ENCODE measurements at places on chromosomes 7 and 10.

GRCh38 chr7:56083150-56083785 lies 9.5 kb downstream of the PHKG1 start:
- DNase-seq = no peak

- DNase-seq = no peak
These were observed 68.3 kb upstream of the SMNDC1 start for GRCh38 chr10:110373059-110373458.

- DNase-seq = no peak
These were observed 72.8 kb downstream of the FGFR2 start for GRCh38 chr10:121525251-121526134.

DNA sequence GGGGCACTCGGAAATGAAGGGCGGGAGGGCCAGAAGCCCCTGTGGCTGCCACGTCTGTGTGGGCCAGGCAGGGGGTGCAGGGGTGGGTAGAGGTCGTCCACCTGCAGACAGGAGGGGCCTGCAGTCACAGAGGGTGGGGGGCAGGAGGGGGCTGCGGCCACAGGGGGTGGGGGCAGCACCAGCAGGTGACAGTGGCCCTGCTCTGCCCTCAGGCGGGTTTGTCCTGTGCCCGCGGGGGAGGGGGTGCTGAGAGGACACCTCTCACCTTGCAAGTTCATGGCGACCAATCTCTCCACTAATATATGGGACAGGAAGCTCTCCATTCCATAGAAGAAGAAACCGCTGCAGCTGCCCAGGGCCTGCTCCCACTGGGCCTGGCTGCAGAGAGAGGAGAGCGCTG lies 26.6 kb upstream of the NKX6-2 start:
- DNase-seq = no peak

DNA sequence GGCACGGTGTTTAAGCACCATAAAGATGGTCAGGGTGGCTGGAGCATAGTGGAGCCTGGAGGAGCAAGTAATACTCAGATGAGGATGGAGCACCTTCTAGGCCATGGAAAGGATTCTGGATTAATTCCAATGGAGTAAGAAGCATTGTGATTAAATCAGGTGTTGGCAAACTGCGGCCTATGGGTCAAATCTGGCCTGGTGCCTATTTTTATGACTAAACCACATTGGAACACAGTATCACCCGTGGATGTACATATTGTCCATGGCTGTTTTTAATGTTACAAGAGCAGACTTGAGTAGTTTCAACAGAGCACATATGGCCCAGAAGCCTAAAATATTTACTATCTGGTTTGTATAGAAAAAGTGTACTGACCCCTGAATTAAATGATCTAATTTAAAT lies 49.9 kb upstream of the TMEM248 start:
- no peak for DNase-seq

GRCh38 chr10:654647-654996 lies 34.8 kb downstream of the DIP2C start:
- DNase-seq = no peak

GRCh38 chr7:112080978-112081377 lies 125.2 kb downstream of the DOCK4 start:
- DNase-seq = no peak

GRCh38 chr7:35694161-35694783 lies 663 bp downstream of the HERPUD2 start:
- no peak for DNase-seq

DNA sequence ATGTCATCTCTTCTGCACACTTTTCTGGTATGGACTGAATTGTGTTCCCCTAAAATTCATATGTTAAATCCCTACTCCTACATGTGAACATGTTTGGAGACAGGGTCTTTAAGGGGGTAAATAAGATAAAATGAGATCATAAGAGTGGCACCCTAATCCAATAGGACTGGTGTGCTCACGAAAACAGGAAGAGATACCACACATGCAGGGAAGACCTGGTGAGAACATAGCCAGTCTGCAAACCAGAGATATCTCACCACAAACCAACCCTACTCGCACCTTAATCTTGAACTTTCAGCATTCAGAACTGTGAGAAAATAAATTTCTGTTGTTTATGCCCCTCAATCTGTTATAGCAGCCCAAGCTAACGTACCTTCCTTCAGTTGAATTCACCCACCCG lies 51.8 kb downstream of the VWDE start:
- no peak for DNase-seq

- DNase-seq = no peak
These were observed 6.4 kb upstream of the PRKRIP1 start for GRCh38 chr7:102389810-102390209.

DNA sequence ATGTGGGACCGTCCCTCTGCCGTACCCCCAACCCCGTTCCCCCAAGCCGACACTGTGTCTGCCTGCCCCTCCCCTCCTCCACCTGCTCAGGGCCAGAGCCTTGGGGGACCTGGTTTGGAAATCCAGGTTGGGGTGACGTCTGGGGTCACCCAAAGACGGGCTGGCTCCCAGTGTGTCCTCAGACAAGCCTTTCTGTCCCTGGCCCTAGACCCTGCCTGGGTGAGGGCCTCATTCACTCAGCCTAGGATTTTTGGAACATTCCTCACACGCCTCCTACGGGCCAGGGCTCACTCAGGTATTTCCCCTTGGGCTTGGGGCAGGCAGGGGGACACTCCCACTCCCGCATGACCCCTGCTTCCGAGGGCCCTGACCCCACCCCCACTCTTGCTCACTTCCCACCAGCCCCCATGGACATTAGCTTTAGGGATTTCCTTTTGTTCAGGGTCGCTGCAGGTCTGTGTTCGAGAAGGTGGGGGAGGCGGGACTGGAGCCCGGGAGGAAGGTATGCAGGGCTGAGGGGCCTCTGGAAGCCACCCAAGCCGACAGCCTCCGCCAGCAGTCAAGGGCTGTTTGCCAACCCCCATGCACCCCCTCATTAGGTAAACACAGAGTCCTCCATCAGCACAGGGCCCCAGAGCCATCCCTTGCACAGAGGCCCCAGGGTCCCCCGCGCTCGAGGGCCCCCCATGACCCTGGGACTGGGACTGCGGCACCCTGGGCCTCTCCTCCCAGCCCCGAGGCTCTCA lies 35.1 kb downstream of the PDGFA start:
- no peak for DNase-seq

- DNase-seq = no peak
These were observed 5.7 kb downstream of the MTURN start for GRCh38 chr7:30140456-30140855.

DNA sequence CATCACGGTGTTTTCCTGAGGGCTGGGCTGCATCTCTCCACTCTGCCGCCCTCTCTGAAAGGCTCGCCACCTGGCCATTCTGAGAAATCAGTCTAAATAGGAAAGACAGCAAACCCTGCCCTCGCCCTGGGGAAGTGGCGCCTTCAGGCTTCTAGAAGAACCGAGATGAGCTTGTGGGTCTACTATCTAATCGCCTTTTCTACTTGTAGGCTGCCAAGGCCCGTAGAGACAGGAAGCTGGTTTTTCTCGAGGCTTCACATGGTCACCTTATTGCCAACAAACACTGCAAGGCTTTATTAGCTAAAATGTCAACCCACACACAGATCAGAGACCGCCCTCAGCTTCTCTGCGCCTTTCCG lies 21.4 kb downstream of the LAT2 start:
- no peak for DNase-seq

- no peak for DNase-seq
These were observed 41.0 kb upstream of the SAMD8 start for GRCh38 chr10:75070476-75070875.

DNA sequence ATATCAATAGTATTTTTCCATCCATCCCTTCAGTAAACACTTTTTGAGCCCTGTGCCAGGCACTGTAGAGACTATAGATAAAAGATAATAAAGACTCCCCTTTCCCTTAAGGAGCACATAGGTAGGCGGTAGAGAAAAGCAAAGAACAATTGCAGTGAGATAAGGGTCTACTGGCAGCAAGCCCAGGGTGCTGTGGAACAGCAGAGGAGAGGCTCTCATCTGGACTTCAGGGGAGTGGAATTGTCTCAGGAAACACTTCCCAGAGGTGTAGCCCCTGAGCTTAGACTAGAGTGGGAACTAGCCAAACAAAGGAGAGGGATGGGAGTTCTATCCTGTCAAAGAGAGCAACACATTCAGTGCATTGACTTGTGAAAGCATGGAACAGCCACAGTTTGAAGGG lies 102.0 kb downstream of the NRF1 start:
- DNase-seq = no peak

GRCh38 chr10:10658172-10658785 lies 359.4 kb upstream of the CELF2 start:
- no peak for DNase-seq

DNA sequence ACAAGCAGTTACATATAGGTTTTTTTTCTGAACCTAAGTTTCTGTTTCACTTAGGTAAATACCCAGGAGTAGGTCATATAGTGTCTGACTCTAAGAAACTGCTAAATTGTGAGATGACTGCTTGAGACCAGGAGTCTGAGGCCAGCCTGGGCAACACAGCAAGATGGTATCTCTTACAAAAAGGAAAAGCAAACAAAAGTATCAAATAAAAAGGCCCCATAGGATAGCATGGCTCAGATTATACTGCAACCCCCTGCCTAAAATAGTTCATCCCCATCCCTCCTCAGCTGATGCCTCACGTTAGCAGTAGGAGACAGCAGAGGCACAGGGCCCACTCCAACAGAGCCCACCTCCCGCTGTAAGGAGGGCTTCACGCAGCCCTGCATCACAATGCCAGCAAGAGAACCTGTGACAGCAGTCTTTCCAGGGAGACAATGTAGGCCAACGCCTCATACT lies 90.3 kb downstream of the SRPK2 start:
- no peak for DNase-seq

GRCh38 chr7:18163091-18163490 lies 135.4 kb upstream of the PRPS1L1 start:
- no peak for DNase-seq

DNA sequence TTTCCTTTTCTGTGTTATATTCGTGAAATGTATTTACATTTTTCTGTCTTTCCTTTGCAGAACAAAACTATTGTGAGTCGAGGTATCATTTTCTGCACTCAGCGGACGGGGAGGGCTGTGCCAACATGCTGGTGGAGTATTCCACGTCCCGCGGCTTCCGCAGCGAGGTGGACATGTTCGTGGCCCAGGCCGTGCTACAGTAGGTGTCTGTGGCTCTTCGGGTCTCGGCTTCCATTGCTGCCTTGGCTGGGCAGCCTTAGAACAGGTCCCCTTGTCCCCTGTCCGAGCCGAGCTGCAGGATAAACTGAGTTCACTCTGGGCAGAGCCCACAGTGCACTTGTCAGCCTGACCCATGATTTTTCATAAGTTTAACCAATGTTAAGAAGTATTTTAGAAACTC lies 14.5 kb downstream of the GET4 start:
- no peak for DNase-seq

DNA sequence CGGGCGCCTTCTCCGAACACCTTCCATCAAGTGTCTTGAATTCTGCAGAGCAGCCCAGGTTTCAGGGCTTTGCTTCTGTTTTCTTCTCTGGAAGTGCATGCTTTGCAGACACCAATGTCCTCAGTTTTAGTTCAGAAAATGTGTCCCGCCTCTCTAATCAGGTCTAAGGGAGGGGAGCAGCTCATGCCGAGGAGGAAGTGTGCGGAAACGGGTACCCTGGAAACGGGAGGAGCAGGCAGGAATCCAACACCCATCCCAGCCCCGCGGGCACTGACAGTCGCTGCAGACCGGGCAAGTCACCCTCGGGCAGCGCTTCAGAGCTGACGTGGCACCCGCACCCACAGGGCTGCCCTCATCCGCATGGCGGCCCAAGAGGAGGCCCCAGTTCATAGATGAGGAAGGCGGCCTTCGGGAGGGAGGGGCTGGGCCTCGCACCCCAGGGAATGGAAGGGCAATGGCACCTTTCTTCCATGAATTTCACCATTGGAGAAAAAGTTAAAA lies 338.7 kb downstream of the DNAJB6 start:
- DNase-seq = no peak

GRCh38 chr10:7409045-7409731 lies 1.6 kb downstream of the SFMBT2 start:
- DNase-seq = no peak

DNA sequence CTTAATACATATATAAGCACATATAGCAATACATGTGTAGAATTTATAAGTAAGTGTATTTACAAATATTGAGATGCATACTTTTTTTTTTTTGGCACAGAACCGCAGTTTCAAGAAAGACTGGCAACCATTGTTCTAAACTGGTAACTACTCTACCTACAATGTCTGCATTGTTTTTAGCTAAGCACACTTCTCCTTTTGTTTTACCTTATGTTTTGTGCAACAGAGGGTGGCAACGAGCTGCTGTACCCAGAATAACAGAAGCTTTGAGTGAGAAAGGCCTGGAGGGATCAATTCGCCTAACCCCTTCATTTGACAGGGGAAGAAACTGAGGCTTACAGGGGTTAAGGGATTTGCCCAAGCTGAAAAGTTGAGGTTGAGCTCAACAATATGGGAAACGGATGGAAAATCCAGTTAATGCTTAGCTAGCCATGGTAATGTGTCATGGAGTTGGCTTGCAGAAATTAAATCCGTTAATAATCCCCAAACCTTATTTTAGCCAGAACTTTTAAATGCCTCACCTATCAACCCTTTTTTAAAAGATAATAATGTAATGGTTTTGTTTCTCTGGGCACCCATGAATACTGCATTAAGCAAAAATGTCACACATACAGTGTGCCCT lies 25.5 kb downstream of the FZD1 start:
- no peak for DNase-seq

- DNase-seq = no peak
These were observed 579 bp downstream of the RBM33 start for GRCh38 chr7:155644971-155645509.

GRCh38 chr7:132837529-132837928 lies 244.4 kb downstream of the CHCHD3 start:
- no peak for DNase-seq

GRCh38 chr7:44911911-44912310 lies 26.6 kb upstream of the PURB start:
- no peak for DNase-seq

DNA sequence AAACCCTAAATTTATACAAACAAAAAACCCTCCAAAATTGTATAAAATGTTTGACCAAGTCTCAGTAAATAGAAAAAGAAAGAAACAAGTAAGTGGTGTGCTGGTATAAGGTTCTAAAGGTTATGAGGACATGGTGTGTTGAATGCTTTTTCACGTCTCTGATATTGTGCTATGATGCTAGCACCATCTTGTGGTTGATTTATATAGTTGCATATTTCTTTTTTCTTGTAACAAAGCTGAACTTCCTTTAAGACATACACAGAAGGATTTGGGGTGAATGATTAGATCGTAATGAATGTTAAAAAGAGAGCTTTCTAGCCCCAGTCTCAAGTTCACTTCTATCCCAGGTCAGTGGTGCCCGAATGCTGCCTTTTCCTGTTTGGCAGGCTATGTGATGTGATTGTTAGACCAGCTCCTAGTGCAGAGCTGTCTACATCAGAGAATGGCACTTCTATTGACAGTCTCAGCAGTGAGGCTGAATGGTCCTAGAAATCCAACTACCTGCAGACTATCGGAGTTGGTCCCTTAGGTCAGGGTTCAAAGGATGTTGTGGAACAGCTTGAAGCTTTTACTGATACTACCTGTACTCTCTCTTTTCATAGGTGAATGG lies 25.0 kb downstream of the VTI1A start:
- no peak for DNase-seq

GRCh38 chr10:128083191-128083895 lies 42.9 kb downstream of the MKI67 start:
- no peak for DNase-seq

- no peak for DNase-seq
These were observed 85.4 kb upstream of the RHOBTB1 start for GRCh38 chr10:61029411-61029810.

All from stimulated activated CD8-positive, alpha-beta memory T cell treated with anti-CD3 and anti-CD28 coated beads, Interleukin-15, amount 100 ng/mL, for 1 hour (primary cell).